ENCODE measurements at places on chromosomes 5 and 9.

DNA sequence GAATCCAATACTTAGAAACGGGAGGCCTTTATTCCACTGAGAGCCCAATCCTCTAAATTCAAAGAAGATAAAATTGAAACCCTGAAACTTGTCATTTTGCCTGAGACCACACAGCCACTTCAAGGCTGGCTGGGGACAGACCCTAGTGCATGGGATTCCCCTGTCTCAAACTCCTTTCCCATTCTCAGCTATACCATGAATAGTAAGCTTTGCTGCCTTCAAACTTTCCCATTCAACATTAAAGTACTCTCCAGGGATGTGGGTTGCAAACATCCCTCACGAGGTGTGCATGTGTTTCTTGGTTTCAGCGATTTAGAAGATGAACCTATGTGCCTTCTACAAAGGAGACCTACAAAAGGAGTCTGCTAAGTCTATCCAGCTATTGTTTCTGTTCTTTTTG lies 64.6 kb downstream of the GABRB2 start:
- H3K27ac ChIP-seq = no peak overlapping the region
- no peaks in the 10 kb centered on the region for H3K4me1 ChIP-seq
- no peaks in the 10 kb centered on the region for H3K27me3 ChIP-seq
- H3K4me3 ChIP-seq = no peak overlapping the region
- DNase-seq = no peak

DNA sequence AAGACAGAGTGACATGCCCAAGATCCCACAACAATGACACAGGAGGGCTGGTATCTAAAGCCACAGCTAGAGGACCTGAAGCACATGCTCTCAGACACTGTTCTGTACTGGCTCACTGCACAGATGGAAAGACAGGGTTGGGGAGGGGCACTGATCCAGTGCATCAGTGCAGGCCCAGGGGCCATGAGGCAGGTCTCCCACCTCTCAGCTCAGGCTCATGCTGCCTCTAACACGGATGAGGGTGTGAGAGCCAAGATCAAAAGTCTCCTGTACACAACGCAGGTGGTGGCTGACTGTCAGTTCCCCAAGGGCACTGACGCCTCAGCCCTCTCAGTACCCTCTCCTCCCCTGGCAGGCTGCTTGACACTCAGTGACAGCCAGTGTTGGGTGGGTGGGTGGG lies 10.9 kb downstream of the RAPGEF1 start:
- no peak overlapping the region for H3K4me3 ChIP-seq
- peaks cover 76% of the 10 kb centered on the region for H3K4me1 ChIP-seq
- peak overlapping the region; percentile 73 for H3K27ac ChIP-seq
- peak; percentile 27 for DNase-seq

- no peak overlapping the region for H3K4me3 ChIP-seq
- no peaks in the 10 kb centered on the region for H3K27me3 ChIP-seq
- DNase-seq = no peak
- H3K27ac ChIP-seq = no peak overlapping the region
- no peaks in the 10 kb centered on the region for H3K4me1 ChIP-seq
These were observed 49.6 kb upstream of the ADRB2 start for GRCh38 chr5:148776780-148777179.

DNA sequence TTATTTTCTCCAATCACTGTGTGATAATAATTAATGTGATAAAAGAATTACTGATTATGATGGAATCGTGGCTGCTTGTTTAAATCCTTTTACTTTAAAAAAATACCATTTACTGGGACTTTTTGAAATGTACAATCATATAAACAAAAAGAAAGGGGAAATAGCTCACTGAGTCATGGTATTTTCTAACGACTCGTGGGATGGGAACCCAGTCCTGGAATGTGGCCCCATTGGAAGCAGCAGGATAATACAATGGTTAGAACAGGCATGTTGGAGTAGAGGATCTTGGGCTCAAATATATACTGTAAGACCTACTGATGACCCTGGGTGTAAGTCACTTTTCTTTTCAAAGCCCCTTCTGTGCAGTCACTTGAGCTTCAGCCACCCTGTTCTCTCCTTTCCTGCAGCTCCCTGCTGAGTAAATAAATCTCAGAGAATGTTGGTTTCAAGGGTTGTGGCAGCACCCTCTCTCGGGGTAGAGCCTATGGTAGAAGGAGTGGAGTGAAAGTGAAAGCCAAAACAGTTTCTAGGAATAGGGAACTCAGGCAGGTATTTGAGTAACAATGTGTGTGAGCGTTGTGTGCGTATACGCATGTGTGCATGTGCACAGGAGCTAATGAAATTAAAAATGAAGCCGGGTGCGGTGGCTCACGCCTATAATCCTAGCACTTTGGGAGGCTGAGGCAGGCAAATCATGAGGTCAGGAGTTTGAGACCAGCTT lies 40.8 kb upstream of the LARP1 start:
- no peaks in the 10 kb centered on the region for H3K27me3 ChIP-seq
- H3K36me3 ChIP-seq = no peaks in the 10 kb centered on the region
- H3K4me1 ChIP-seq = peaks cover 6% of the 10 kb centered on the region
- DNase-seq = no peak
- H3K4me3 ChIP-seq = no peak overlapping the region

- no peak for DNase-seq
- H3K4me1 ChIP-seq = peaks cover 8% of the 10 kb centered on the region
- H3K36me3 ChIP-seq = no peaks in the 10 kb centered on the region
- H3K27me3 ChIP-seq = no peaks in the 10 kb centered on the region
- H3K4me3 ChIP-seq = no peak overlapping the region
- no peak overlapping the region for H3K27ac ChIP-seq
These were observed 139.9 kb upstream of the ACOT12 start for GRCh38 chr5:81533629-81534405.

- H3K36me3 ChIP-seq = no peaks in the 10 kb centered on the region
- DNase-seq = no peak
- H3K27ac ChIP-seq = no peak overlapping the region
- no peaks in the 10 kb centered on the region for H3K27me3 ChIP-seq
These were observed 22.5 kb downstream of the PRUNE2 start for GRCh38 chr9:76883341-76883855.

GRCh38 chr5:28296254-28297013 lies 1258.0 kb upstream of the CDH9 start:
- H3K4me1 ChIP-seq = no peaks in the 10 kb centered on the region
- no peaks in the 10 kb centered on the region for H3K27me3 ChIP-seq
- no peak overlapping the region for H3K27ac ChIP-seq
- H3K4me3 ChIP-seq = no peak overlapping the region
- DNase-seq = no peak
- no peaks in the 10 kb centered on the region for H3K36me3 ChIP-seq

DNA sequence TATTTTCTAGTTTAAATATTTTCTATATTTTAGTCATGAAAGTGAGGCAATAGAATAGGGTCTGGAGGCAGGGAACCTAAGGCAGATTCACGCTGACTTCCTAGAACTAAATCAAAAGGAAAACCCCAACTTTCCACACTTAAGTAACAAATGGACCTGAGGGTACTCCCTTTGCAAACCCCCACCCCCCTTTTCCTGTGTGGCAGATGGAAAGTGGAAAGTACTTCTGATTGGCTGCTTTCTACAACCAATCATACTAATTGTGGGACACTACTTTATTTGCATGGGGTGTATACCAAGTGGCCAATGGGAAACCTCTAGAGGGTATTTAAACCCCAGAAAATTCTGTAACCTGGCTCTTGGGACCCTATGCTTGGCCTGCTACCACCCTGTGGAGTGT lies 4.8 kb upstream of the CENPH start:
- no peak overlapping the region for H3K4me3 ChIP-seq
- no peaks in the 10 kb centered on the region for H3K27me3 ChIP-seq
- DNase-seq = no peak
- H3K27ac ChIP-seq = no peak overlapping the region
- peaks cover 5% of the 10 kb centered on the region for H3K4me1 ChIP-seq
- no peaks in the 10 kb centered on the region for H3K36me3 ChIP-seq

DNA sequence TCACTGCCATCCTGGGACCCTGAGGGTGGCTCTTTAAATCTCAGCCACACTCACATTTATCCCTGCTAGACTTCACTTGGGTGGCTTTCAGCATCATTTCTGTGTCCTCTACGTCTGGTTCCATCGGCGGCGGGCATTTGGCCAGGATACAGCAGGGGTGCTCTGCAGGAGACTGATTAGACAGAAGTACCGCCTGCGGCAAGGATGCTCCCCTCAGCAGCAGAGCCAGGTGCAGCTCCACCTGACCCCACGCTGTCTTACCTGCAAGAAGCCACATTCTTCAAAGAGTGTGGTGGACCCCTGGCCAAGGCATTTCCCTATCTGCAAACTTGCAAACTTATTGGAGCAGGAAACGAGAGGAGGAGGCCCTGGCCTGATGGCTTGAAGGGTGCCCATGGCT lies 309.8 kb upstream of the IRX4 start:
- no peak overlapping the region for H3K4me3 ChIP-seq
- DNase-seq = no peak
- H3K27me3 ChIP-seq = no peaks in the 10 kb centered on the region
- no peaks in the 10 kb centered on the region for H3K4me1 ChIP-seq
- no peak overlapping the region for H3K27ac ChIP-seq

DNA sequence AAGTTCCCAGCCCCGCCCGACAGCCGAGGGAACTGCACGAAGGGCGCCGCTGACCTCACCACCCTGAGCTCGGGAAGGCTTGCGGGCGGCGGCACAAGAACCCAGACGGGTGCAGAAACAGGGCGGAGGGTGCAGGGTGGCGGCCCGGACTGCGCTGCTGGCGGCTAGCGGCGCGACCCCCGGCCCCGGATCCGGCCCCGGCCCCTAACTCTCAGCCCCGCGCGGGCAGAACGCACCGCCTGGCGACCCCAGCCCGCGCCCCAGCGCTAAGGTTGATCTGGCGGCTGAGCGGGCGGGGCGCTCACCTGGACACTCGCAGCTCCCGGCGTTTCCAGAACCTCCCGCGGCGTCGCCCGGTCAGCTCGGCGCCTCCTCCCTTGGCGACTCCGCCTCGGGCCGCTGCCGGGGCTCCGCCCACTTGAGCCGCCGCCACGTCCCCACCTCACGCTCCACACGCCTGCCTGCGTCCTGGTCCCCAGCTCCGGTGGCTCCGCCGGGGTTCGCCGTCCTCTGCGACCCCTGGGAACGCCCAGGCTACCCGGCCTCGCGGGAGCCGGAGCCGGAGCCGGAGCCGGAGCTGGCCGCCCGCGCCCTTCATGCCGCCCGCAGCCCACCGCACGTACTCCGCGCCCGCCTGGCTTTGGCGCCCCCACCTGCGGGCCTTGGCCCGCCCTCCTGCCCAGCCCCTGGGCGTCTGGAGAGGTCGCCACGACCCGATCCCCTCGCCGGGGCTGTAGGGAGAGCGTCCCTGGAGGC lies at the start of gene P4HA2:
TSS of gene P4HA2 (minus strand) at position 369 of the 756 bp plus-strand sequence. CDS start 9,227 bp downstream, outside the sequence.
- no peaks in the 10 kb centered on the region for H3K36me3 ChIP-seq
- H3K27ac ChIP-seq = peak within 1 kb of the TSS; percentile 83
- H3K27me3 ChIP-seq = no peaks in the 10 kb centered on the region
- H3K4me3 ChIP-seq = peak within 1 kb of the TSS; percentile 75

DNA sequence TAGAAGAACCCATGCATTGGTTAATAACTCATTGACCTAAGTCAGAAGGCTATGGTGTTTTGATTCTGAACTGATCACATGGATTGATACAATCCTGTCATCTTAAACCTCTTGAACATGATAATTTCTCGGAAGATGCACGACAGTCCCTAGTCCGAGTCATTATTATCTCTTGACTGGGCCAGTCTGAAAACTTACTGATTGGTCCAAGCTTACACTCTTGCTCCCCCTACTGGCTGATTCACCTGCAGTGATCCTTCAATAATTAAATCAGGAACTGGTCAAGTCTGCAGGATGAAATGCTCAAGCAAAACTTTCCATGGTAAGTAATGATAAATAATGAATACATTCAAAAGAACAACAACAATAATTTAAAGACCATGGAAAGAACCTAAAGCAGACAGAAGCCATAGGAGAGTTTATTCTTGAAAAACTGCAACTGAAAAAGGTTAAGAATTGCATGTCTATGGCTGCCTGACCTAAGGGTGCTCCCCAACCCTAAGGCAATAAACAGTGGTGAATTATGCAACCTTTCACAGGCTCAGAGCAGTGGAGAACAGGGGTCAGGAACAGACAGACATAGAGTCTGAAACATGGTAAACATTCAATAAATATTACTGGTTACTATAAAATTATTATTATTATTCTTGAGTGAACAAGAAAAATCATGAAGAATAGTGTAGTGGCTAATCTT lies 79.3 kb downstream of the BRINP1 start:
- H3K4me3 ChIP-seq = no peak overlapping the region
- no peak overlapping the region for H3K27ac ChIP-seq
- H3K36me3 ChIP-seq = no peaks in the 10 kb centered on the region

- H3K27me3 ChIP-seq = no peaks in the 10 kb centered on the region
- no peaks in the 10 kb centered on the region for H3K36me3 ChIP-seq
- H3K27ac ChIP-seq = no peak overlapping the region
These were observed 70.5 kb upstream of the ERBIN start for GRCh38 chr5:65855766-65856315.

- H3K4me1 ChIP-seq = peaks cover 81% of the 10 kb centered on the region
- H3K36me3 ChIP-seq = no peaks in the 10 kb centered on the region
- peak; percentile 80 for DNase-seq
- no peak overlapping the region for H3K4me3 ChIP-seq
- H3K27ac ChIP-seq = peak overlapping the region; percentile 88
These were observed 17.9 kb downstream of the ZNF462 start for GRCh38 chr9:106880863-106881262.

GRCh38 chr5:17438027-17438426 lies 60.0 kb upstream of the TAF11L2 start:
- H3K4me1 ChIP-seq = no peaks in the 10 kb centered on the region
- DNase-seq = no peak
- H3K27me3 ChIP-seq = no peaks in the 10 kb centered on the region
- no peaks in the 10 kb centered on the region for H3K36me3 ChIP-seq
- no peak overlapping the region for H3K4me3 ChIP-seq

- H3K36me3 ChIP-seq = no peaks in the 10 kb centered on the region
- H3K27me3 ChIP-seq = no peaks in the 10 kb centered on the region
- no peak for DNase-seq
- no peak overlapping the region for H3K4me3 ChIP-seq
- H3K27ac ChIP-seq = no peak overlapping the region
These were observed 14.8 kb upstream of the CTNNA1 start for GRCh38 chr5:138738399-138738798.

DNA sequence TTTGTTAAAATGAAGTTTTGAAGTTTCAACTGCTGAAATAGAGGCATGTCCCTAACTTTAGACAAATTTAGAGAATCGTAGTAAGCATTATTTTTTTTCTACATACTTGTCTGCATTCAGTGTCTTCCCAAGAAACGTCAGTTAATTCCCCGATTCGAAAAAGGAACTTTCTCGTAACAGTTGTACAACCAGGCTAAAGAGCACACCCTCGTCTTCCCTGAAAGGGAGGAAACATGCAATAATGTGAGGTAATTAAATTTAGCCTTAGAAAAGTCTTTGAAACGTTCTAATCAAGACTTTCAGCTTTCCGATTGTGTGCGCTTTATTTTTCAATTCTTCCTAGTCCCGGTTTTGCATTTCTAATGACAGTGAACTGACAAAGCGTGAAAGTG lies 374 bp upstream of the SLC1A3 start:
- H3K27ac ChIP-seq = peak overlapping the region; percentile 89
- H3K4me1 ChIP-seq = peaks cover 17% of the 10 kb centered on the region
- H3K4me3 ChIP-seq = peak overlapping the region; percentile 75
- H3K27me3 ChIP-seq = no peaks in the 10 kb centered on the region
- H3K36me3 ChIP-seq = no peaks in the 10 kb centered on the region

- peaks cover 26% of the 10 kb centered on the region for H3K27me3 ChIP-seq
- H3K36me3 ChIP-seq = no peaks in the 10 kb centered on the region
- H3K4me1 ChIP-seq = no peaks in the 10 kb centered on the region
- H3K4me3 ChIP-seq = no peak overlapping the region
- no peak overlapping the region for H3K27ac ChIP-seq
- DNase-seq = no peak
These were observed 29.4 kb downstream of the NANS start for GRCh38 chr9:98085944-98086343.
